ENCODE measurements at places on chromosomes 5 and 9. TPM values are rescaled to one million over a fixed set of nuclear protein-coding genes. Genes with fewer than 3 reads are reported as not detected.
A peak's percentile ranks its signal among the peaks of the same experiment; 100 is the strongest.

FLT4 gene
- total RNA-seq = 10.8 TPM

ABO gene
- 0.21 TPM for total RNA-seq

SPINK7 gene
- not detected for total RNA-seq

RNF183 gene
- total RNA-seq = not detected

DNA sequence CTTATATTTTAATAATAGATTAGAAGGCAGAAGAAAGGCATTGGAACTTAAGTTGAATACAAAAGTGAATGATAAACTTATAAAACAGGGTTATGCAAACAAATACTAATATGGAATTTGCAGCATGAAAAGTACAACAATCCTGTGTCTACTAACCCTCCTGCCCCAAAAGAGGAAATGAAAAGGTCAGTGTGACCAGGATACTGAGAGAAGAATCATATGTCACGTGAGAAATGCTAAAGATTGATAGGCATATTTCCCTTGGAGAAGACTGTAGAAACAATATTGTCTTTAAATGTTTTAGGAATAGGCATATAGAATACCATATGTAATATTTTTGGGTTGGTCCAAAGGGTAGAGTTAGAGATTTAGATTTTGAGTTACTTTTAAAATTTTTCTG, 3.8 kb downstream of the WDR36 start:
- H3K4me3 ChIP-seq = no peak overlapping the region
- DNase-seq = no peak
- H3K27me3 ChIP-seq = no peaks in the 10 kb centered on the region
- no peak overlapping the region for H3K27ac ChIP-seq

DNA sequence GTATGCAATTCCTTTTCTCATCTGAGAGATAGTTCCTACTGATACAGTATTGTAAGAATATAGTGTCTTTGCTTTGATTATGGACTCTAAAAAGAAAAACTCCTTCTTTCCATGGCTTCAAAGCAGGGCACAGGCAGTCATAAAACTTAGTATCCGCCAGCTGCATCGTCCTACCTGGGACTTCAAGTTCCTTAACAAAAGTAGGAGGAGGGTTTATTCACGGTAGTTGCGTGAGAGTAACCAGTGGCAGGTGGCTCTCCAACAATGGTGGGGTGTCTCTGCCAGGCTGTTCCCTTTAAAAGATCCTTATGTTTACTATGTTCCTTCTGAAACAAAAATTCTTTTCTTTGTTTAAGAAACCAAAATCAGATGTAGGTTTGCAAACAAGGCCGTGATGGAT, 173.5 kb upstream of the DMAC1 start:
- no peaks in the 10 kb centered on the region for H3K36me3 ChIP-seq
- H3K4me1 ChIP-seq = no peaks in the 10 kb centered on the region
- no peak for DNase-seq
- no peak overlapping the region for H3K4me3 ChIP-seq

DNA sequence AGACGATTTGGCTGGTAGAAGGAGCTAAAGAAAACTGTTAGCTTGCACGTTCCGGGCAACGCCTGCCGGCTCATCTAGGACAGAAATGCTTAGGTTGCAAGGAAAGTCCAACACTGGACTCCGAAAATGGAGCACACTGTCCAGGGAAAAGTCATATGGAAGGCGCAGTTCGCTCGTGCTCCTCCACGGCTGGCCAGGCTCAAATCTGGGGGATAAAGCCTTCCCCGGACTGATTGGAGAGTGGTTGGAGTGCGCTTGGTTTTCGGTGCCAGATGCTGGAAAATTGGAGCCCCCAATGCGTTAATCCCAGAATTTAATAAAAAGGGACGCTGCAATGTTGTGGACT, 955 bp downstream of the CDH6 start:
- H3K4me1 ChIP-seq = peaks cover 26% of the 10 kb centered on the region
- H3K36me3 ChIP-seq = no peaks in the 10 kb centered on the region
- peak overlapping the region; percentile 79 for H3K4me3 ChIP-seq
- DNase-seq = no peak
- H3K27me3 ChIP-seq = no peaks in the 10 kb centered on the region

- no peak for DNase-seq
- H3K4me1 ChIP-seq = peaks cover 45% of the 10 kb centered on the region
- H3K27ac ChIP-seq = no peak overlapping the region
- H3K36me3 ChIP-seq = no peaks in the 10 kb centered on the region
Measured at GRCh38 chr5:142836048-142836447, 65.9 kb downstream of the ARHGAP26 start.

DNA sequence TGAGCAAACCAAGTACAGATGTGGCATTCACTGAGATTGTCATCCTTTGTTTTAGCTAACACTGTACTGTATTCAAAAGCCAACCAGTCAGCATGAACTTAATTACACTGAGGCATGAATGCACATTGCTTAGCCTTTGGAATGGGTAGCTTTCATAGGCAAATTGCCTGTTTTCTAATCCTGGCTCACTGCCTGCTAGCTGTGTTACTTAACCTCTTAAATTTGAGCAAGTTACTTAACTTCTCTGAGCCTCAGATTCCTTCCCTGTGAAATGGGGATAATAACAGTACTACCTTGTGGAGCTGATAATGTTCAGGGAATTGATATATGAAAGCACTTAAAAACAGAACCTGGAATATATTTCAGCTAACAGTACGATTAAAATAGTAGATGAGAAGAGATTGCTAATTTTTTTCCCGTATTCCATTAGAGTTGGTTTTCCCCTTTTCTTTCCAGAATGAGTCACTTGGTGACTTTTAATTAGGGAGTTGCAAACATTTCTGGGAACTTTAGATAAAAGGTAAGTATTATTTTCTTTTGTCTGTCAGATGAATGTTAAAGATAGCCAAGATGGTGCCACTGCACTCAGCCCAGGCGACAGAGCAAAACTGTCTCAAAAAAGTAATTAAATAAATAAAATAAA, 43.9 kb downstream of the ARRDC3 start:
- no peak overlapping the region for H3K27ac ChIP-seq
- H3K4me3 ChIP-seq = no peak overlapping the region
- H3K4me1 ChIP-seq = no peaks in the 10 kb centered on the region
- no peaks in the 10 kb centered on the region for H3K36me3 ChIP-seq
- H3K27me3 ChIP-seq = no peaks in the 10 kb centered on the region
- no peak for DNase-seq

- DNase-seq = no peak
- no peaks in the 10 kb centered on the region for H3K36me3 ChIP-seq
- no peak overlapping the region for H3K27ac ChIP-seq
- no peak overlapping the region for H3K4me3 ChIP-seq
- H3K4me1 ChIP-seq = no peaks in the 10 kb centered on the region
Measured at GRCh38 chr9:95666096-95666784, 149.5 kb upstream of the PTCH1 start.

DNA sequence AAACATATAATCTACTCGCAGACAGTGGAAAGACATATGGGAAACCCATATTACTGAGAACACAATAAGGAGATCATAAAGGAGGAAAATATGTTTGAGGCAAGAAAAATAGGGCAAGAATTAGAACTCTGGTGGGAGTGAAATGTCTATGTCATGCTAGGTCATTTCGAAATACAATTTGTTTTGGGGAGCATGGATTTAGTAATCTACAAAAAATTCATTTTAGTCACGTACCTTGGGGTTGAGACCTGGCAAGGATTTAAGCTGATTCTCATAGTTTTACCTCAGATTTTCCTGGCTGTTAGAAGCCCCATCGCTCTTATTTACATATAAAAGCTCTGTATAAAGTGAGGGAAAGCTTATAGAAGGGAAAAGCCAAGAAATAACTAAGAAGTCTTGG, 11.5 kb upstream of the CSNK1G3 start:
- H3K36me3 ChIP-seq = no peaks in the 10 kb centered on the region
- H3K27me3 ChIP-seq = no peaks in the 10 kb centered on the region
- DNase-seq = no peak
- H3K4me1 ChIP-seq = no peaks in the 10 kb centered on the region
- no peak overlapping the region for H3K27ac ChIP-seq
- H3K4me3 ChIP-seq = no peak overlapping the region

DNA sequence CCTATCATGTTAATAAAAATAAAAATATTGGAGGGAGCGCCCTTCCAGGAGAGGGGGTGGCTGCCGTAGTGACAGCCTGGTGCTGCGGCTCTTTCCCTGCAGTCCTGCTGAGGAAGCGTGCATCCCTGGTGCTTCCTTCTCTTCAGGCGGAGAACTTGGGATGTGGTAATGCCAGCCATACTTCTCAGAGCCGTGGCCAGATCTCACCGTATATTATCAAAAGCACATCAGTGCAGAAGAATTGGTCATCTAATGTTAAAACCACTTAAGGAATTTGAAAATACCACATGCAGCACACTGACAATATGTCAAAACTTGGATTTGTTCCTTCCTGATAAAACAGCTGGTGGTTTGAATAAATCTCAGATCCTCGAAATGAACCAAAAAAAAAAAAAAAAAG, 17.7 kb downstream of the C9orf40 start:
- DNase-seq = no peak
- no peaks in the 10 kb centered on the region for H3K36me3 ChIP-seq
- H3K4me3 ChIP-seq = no peak overlapping the region
- H3K27ac ChIP-seq = no peak overlapping the region

DNA sequence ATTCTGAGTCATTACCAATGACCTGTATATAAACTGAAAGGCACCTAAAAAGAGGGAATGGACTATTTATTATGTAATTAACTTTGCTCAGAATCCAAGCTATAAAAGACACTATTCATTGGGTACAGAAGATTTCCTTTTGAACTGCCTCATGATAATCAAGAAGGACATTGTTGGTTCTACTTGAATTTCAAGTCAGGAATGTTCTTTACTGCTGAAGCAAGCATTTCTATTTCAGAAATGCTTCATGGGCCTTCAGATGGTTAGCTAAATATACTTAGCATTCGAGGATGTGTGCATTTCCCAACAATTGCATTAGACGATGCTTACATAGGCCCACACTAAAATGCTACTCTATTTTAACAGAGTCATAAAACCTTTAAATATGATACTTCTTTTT, 658.2 kb upstream of the DMAC1 start:
- H3K36me3 ChIP-seq = no peaks in the 10 kb centered on the region
- H3K27ac ChIP-seq = no peak overlapping the region
- peaks cover 9% of the 10 kb centered on the region for H3K4me1 ChIP-seq

DNA sequence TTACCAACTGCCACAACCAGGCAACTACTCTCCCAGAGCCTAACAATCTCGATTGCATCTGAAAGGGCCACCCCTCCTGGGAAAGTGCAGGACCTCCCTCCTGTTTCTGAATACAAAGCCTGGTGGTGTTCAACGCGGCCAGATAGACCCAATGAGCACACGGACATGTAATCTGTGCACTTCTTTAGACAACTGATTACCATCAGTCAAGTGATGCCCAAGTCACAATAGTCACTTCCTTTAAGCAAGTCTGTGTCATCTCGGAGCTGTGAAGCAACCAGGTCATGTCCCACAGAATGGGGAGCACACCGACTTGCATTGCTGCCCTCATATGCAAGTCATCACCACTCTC, 739 bp downstream of the C9orf72 start:
- H3K27me3 ChIP-seq = no peaks in the 10 kb centered on the region
- DNase-seq = peak; percentile 48
- peak overlapping the region; percentile 97 for H3K27ac ChIP-seq
- no peaks in the 10 kb centered on the region for H3K36me3 ChIP-seq
- peak overlapping the region; percentile 94 for H3K4me3 ChIP-seq

DNA sequence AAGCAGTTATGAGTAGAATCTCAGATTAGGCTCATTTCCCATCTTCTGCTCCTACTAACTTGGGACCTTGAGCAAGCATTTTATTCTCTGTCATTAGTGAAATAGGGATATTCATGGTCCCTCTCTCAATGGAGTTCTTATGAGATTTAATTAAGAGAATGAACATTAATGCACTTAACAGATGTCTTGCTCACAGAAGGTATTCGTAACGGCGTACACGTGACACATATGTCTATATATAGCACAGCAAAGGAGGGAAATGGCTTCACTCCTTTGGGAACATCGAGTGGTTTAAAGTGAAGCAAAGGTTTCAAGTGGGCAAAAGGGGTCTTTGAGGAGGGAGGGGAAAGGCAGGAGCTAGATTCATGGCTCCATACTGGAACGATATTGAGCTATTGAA, 24.6 kb downstream of the KDM4C start:
- no peak overlapping the region for H3K4me3 ChIP-seq
- DNase-seq = no peak
- no peaks in the 10 kb centered on the region for H3K27me3 ChIP-seq
- H3K27ac ChIP-seq = no peak overlapping the region
- peaks cover 12% of the 10 kb centered on the region for H3K4me1 ChIP-seq
- no peaks in the 10 kb centered on the region for H3K36me3 ChIP-seq

DNA sequence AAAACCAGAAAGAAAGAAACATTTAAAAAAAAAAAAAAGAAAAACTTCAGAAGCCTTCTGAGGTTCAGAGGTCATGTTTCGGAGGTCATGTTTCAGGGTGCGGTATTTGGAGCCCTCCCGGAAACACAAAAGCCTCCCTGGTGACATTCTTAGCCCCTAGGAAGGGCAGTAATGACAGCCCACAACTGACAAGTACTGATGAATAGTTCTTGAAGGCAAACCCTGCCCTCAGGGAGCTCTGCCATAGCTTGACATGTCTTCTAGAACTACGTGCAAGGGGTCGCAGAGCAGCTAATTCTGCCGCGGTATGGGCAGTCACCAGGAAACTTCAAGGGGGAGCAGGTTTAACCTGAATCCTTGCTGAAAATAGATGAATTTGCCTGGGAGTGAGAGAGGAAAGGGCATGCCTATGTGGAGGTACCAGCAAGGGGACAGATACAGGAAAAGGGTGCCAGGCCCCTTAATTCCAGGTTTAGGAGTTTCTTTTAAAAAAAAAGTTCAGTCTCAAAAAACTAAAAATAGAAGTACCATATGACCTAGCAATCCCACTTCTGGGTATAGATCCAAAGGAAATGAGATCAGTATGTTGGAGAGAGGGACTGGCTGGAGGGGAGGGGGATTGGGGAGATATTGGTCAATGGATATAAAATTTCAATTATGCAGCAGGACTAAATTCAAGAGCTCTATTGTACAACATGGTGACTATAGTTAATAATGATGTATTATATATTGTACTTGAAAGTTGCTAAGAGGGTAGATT, 98.4 kb downstream of the C9orf152 start:
- no peaks in the 10 kb centered on the region for H3K36me3 ChIP-seq
- H3K27me3 ChIP-seq = no peaks in the 10 kb centered on the region
- no peak overlapping the region for H3K27ac ChIP-seq
- no peak for DNase-seq
- no peak overlapping the region for H3K4me3 ChIP-seq
- peaks cover 40% of the 10 kb centered on the region for H3K4me1 ChIP-seq

GRCh38 chr9:108077556-108077955, 588.0 kb upstream of the KLF4 start:
- no peak overlapping the region for H3K4me3 ChIP-seq
- no peaks in the 10 kb centered on the region for H3K27me3 ChIP-seq
- DNase-seq = no peak

- DNase-seq = no peak
- H3K4me1 ChIP-seq = peaks cover 17% of the 10 kb centered on the region
- no peak overlapping the region for H3K27ac ChIP-seq
- no peaks in the 10 kb centered on the region for H3K27me3 ChIP-seq
- H3K4me3 ChIP-seq = peak overlapping the region; percentile 89
- H3K36me3 ChIP-seq = no peaks in the 10 kb centered on the region
Measured at GRCh38 chr9:137606734-137607138, 1.2 kb downstream of the ARRDC1 start.
